Stimulated activated naive CD4-positive, alpha-beta T cell (primary cell): ENCODE measurements at places on chromosomes 12 and 14.

- DNase-seq: no peak
These were observed 43.1 kb downstream of the SOX5 start for GRCh38 chr12:23906329-23906728.

DNA sequence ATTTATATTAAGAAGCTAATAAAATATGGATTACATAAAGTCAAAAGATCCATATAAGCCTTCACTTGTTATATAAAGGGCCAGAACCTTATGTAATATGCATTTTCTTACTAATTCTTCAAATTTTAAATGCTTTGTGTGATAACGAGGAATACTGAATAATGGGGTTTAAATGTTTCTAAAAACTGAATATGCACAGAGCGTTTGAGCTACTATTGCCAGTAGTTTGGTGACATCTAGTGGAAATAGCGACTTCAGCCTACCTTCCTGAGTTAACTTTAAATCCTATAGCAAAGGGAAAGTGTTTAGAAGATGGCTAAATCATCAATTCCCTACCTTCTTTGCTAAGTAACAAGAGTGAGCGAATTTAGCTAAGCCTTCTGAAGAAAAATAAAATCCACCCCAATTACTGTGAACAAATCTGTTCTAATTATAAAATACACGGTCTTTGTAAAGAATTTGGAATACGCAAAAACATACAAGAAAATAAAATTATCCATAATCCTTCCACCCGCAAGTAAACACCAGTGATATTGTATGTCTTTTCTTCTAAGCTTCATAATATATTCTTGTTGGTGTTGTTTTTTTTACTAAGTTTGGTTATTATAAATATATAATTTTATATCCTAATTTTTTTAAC, 115.5 kb upstream of the G2E3 start:
- DNase-seq: no peak

DNA sequence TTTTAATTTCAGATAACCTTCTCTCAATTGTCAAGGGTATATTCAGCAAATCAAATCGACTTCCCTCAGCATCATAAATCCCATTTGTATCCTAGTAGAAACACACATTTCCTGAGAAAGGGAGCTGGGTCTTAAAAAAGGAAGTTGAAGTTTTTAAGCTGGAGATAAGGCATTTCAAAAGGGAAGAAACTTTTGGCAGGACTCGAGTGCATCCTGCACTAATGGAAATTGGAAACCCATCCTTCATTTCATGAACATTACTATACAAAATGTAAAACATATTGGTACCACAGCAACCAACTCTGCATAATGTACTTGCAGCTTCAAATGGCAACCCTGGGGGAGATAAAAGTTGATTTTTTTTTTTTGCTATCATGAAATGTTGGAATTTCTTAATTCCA, 23.7 kb upstream of the TMCC3 start:
- no peak for DNase-seq

GRCh38 chr14:74945852-74946658, 9.3 kb downstream of the PGF start:
- DNase-seq: peak; percentile 65

- DNase-seq: no peak
These were observed 260.7 kb downstream of the CCDC59 start for GRCh38 chr12:82097438-82097837.
